ENCODE measurements at places on chromosomes 7 and 10.
A peak's percentile ranks its signal among the peaks of the same experiment; 100 is the strongest.

- no peak for DNase-seq
Observed at GRCh38 chr7:94877731-94878670, 29.4 kb upstream of the PPP1R9A start.

- peak; percentile 88 for DNase-seq
Observed at GRCh38 chr10:72319416-72320254, 35.1 kb downstream of the DNAJB12 start.

DNA sequence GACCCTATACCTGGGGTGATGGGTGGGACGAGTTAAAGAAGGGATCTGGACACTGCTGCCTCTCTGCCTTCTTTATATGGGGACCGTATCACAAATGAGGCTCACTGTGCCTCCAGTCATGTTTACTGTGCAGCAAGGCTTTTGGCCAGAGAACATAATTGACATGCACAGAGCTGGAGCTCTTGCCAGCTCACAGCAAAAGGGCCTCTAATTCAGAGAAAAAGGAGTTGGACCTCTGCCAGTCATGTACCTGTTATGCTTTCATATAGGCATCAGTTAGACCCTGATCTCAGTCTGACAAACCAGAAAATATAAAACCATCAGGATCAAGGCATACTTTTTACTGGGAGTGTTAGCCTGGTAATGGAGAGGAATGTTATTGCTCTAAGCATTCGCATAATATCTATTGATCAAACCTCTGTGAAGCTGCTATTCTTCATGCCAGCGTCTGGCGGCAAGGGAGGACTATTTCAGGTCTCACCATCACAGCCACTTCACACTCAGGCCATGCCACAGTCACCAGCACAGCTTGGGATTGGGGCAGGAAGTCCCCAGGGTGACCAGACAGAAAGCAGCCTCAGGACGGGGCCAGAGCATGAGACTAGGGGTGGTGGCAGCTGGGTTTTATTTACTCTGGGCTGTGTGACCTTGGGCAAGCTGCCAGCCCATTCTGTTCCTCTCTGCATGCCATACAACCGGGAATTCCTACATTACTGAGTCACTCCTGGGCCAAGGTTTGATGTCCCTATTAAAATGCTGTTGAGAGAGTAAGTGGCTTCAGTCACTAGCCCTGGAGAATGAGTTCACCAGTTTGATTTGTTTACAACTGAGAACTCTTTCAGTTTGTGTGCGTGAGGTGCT lies 90.1 kb downstream of the NPSR1 start:
- DNase-seq: no peak

DNA sequence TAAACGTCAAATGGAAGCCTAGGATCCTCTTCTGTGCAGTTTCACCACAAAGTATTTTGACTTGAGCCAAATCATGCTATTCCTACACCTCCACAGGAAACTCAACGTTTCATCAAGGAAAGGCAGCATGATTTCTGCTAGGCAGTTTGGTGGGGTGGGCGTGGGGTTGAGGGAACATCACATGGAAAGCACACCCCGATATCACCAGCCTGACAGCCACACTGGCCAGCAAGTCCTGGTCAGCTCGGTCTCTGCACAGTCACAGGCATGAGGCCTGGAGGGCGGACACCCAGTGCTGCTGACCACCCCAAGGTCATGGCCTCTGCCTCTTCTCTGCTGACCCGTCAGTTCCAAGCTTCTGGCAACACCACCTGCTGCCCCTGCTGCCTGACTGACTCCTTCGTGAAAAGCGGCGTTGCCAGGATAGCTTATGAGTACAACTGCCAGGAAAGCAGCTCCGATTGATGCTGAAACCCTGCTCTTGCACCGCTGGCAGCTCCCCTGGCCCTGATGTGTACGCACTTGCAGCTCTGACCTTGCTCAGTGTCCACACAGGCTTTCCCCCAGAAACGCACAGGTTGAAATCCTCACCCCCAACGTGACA lies 171.5 kb downstream of the DIP2C start:
- DNase-seq: no peak

DNA sequence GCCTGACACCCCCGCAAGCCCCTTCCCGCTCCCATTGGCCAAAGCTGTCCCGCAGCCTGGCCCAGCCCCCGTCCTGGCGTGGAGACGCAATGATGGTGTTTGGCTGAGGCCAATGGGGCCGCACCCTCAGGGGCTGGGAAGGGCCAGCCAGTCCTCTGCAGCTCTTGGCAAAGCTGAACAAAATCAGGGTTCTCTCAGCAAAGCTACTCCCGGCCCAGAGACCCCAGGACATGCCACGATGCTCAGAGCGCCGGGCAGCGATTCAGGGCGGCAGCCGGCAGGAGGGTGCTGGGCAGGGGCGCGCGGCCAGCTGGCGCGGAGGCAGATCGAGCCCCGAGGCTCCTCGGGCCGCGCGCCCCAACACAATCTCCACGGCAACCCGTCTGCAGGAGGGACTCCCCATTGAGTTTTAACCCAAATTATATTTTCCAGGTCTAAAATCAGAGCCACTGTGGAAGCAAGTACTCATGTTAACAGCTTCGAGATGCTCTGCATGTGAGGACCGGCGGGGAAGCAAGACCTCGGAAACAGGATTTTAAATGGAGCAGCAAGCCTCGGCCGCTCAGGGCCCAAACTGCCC lies 8.8 kb upstream of the CNPY1 start:
- no peak for DNase-seq

- DNase-seq: no peak
Observed at GRCh38 chr7:72159911-72160310, 252.2 kb downstream of the CALN1 start.

DNA sequence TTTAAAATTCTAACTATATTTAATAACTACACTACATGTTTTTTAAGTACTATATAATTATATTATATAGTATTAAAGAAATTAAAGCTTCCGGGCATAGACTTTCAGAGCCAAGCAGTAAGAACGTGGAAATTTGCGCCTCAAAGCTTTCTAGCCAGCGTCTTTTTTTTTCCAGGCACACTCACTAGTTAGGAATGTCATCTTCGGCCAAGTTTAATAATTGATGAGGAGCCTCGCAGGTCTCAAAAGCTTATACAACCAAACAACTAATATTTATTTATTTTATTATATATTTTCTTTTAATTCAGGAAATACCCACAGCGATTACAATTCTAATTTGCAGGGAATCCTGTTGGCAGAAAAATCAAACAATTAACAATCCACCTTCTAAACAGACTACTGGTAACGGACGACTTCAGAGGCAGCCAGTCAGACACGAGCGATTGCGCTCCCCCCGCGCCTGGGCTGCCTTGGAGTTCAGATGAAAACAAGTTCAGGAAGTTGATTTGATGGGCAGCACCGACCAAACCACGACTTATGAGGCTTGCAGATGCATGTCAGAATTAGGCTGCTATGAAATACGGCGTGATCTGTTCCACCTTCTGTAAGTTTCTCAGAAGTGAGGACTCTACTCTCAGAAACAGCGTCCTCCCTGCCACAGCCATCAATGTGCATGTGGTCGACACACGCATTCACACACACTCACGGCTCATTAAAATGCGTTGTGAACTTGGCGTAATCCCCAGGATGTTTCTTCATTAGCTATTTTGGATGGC lies 431.8 kb upstream of the MGMT start:
- DNase-seq: peak; percentile 86

- no peak for DNase-seq
Observed at GRCh38 chr10:132075909-132076577, 10.3 kb downstream of the JAKMIP3 start.

DNA sequence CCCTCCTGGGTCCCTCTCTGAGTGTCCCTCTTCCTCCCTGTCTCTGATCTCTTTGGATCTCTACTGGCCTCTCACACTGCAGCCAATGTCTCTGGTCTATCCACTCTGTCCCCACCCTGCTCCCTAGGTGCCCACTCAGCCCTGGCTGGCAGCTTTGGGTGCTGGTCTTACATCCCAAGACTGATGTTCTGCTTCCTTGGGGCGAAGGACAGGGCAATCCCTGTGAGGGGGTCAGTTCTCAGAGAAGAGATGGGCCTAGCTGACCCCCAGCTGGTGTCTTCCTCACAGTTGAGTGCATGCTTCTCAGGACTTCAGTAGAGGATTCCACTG lies 51.7 kb upstream of the CAMK2B start:
- DNase-seq: no peak

GRCh38 chr7:123460616-123461015 lies 73.8 kb downstream of the IQUB start:
- DNase-seq: no peak

- DNase-seq: no peak
Observed at GRCh38 chr7:100342765-100343164, 15.2 kb upstream of the PILRB start.

GRCh38 chr10:2925631-2926030 lies 141.7 kb upstream of the PFKP start:
- no peak for DNase-seq

- DNase-seq: no peak
Observed at GRCh38 chr7:28407651-28408050, 4.7 kb upstream of the CREB5 start.

DNA sequence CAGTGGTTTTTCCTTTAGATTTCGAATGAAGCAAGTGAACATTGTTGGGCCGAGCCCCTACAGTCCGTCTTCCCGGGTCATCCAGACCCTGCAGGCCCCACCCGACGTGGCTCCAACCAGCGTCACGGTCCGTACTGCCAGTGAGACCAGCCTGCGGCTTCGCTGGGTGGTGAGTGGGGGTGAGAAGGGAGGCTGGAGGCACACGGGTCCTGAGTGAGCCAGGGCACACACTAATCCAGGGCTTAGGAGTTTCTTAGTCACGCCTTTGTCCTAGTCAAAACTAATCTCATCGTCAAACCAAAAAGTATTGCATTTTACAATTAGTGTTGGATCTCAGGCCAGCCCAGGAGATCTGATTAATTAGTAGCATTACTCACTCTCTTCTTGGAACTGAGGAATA lies 568.8 kb upstream of the FOXK1 start:
- DNase-seq: no peak

- no peak for DNase-seq
Observed at GRCh38 chr7:30901856-30902255, 9.8 kb upstream of the AQP1 start.

- DNase-seq: no peak
Observed at GRCh38 chr10:110527731-110528171, 30.0 kb downstream of the DUSP5 start.

DNA sequence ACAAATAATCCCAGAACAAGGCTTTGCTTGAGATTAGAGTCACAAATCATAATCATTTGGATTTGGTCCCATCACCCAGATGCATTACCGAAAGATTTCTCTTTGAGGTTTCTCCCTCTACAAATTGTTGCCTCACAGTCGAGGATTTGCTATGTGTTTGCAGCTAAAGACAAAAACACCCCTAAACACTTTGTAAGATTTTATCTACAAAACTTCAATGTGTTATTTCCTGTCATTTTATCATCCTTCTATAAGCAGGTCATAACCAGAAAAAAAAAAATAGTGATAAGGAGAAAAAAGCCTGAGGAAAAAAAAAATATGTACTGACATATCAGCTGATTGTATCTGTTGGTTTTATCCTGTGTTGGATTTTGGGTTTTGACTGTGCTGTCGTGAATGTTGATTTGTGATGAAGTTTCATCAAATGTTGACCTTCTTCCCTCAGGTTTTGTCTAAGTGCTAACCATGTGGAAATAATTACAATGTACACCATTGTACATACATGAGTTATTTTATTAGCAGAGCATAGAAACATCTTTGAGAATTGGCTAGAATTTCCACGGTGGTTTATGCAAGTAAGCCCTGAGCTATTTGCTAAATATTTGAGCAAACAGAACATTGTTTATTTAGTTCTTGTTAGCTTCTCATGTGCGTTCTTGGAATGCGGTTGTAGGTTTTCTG lies 274.4 kb downstream of the NEBL start:
- no peak for DNase-seq

GRCh38 chr10:541750-542371 lies 147.6 kb downstream of the DIP2C start:
- no peak for DNase-seq

- no peak for DNase-seq
Observed at GRCh38 chr10:71060476-71061426, 151.6 kb upstream of the UNC5B start.

GRCh38 chr7:2698581-2699288 lies 10.7 kb downstream of the AMZ1 start:
- peak; percentile 85 for DNase-seq

GRCh38 chr10:119525116-119525515 lies 17.4 kb downstream of the RGS10 start:
- no peak for DNase-seq

DNA sequence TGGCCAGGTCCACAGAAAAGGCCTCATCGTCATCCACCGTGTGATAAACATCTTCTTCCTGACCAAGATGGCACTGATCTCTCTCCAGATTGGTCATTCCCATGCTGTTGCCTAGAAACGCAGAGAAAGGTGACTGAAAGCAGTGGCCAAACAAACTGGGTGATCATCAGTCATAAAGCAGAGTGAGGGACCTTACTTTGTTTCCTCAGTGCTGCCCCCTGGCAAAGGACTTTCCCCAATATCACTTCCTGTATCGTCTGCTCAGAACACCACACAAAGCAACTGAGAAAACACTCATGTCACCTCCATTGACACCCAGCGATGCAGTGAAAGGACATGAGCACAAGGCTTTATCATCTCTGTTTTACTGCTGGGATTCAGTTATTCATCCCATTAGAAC lies 40.0 kb upstream of the TM9SF3 start:
- DNase-seq: no peak

- no peak for DNase-seq
Observed at GRCh38 chr10:633279-634245, 55.9 kb downstream of the DIP2C start.

GRCh38 chr10:73043319-73043718 lies 53.3 kb downstream of the P4HA1 start:
- no peak for DNase-seq

DNA sequence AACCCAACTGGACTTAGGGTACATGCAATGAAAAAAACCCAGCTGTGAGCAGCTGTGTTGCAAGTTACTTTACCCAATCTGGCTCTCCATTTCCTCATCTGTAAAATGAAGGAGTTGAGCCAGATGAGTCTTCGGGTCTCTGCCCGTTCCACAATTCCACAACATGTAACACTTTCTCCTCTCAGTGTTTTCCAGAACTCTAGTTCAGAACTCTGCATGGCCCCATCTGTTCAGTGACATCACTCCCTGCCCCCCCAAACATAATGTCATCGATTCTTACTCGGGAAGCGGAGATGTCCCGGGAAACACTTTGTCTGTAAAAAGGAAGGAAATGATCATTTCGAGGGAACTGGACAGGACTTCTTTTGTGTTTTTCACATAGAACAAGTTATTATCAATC lies 2.5 kb downstream of the SH3PXD2A start:
- DNase-seq: no peak

DNA sequence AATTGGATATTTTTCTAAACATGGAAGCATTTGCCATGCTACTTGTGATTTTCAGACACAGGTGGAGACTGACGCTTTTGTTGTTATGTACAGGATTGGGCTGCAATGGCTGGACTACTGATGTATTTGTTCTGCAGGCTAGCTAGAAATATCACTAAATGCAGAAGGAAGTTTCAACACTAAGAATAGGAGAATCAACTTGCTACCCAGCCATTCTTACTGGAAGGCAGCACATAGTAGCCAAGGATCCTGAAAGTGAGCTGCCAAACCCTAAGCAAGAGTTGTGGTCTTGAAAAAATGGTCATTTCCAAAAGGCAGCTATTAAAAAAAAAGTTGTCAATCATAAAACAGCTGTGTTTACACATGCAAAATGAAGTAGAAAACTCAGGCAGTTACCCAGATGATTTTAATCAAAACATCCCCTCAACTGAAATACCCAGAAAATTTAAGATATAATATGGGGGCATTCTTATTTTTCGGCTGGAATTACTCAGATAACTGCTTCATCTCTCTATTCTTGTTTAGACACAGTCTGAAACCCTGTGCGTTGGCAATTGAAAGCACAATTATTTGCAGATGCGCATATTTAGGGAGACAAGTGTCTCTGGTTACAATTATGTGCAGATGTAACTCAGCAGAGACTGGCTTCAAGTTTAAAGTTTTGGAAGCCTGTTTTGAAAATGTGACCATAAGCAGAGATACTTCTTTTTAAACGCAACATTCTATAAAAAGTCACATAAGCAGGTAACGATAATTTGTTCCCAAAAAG lies 31.2 kb downstream of the GFRA1 start:
- no peak for DNase-seq
